ENCODE measurements at places on chromosomes 16 and 17.

- no peak for DNase-seq
Measured at GRCh38 chr16:79045191-79045590, 555.3 kb downstream of the MAF start.

- DNase-seq, result no peak
Measured at GRCh38 chr17:67638871-67639270, 78.9 kb upstream of the NOL11 start.

DNA sequence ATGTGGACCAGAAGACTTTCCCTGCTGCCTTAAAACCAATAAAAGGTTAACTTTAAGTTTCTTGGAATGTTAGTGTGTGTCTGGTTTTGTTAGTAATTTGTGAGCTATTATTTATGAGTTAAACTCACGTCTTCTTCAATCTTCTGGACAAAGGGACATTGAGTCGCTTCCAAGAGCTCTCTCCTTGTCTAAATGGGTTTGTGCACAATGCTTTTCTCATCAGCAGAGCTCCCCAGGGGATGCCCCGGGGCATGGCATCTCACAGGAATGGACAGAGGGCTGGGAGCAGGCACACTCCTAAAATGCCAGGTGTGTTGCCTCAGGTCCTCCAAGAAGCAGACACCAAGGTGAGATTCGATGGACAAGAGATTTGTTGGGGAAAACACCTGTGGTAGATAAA is 90.5 kb downstream of the RGS9 start:
- DNase-seq, result no peak

GRCh38 chr16:57485091-57485915 is 990 bp downstream of the DOK4 start:
- DNase-seq, result no peak

GRCh38 chr17:73476890-73477350 is 165.1 kb upstream of the CDC42EP4 start:
- no peak for DNase-seq

DNA sequence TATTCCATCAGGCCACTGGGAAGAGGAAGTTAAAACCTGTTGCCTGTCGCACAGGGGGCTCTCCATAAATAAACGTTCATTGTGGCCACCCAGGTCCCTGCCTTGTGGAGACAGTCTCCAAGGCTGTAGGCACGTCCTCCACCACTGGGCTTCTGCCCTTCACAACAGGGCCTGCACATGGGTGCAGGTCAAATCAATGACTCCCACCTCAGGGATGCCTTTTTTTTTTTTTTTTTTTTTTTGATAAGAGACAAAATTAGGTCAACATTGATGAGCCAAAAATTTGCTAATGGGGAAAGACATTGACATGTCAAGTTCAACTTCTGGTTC is 12.6 kb upstream of the SLC12A3 start:
- DNase-seq, result no peak

- no peak for DNase-seq
Measured at GRCh38 chr16:66156538-66156937, 210.0 kb upstream of the CDH5 start.

Data from endothelial cell (in vitro differentiated cells).